HFFc6 (cell line): ENCODE measurements at places on chromosomes 5 and 9. TPM values are rescaled to one million over a fixed set of nuclear protein-coding genes. Genes with fewer than 3 reads are reported as not detected.

MAP3K1 gene
- total RNA-seq = 2.8 to 3.8 TPM (median 3.6 TPM) in 3 replicates

LRRC14B gene
- not detected in 3 replicates for total RNA-seq

ARAP3 gene
- total RNA-seq = 8.9 to 14.3 TPM (median 10.1 TPM) in 3 replicates

BTNL3 gene
- total RNA-seq = not detected in 3 replicates

PCDHA9 gene
- 0.03 TPM in 1 of 3 replicates, not detected in the others for total RNA-seq

REXO4 gene
- total RNA-seq = 21.2 to 24.3 TPM (median 23.9 TPM) in 3 replicates

TLX3 gene
- not detected in 3 replicates for total RNA-seq

HAND1 gene
- total RNA-seq = not detected in 3 replicates

HMCN2 gene
- 0.05 TPM in 1 of 3 replicates, not detected in the others for total RNA-seq

PNPLA7 gene
- total RNA-seq = 0.20 and 1.1 TPM in 2 replicates

GRHPR gene
- total RNA-seq = 109 to 124 TPM (median 124 TPM) in 3 replicates

ISOC1 gene
- total RNA-seq = 6.7 to 9.4 TPM (median 8.0 TPM) in 3 replicates

RLN1 gene
- not detected in 3 replicates for total RNA-seq

ECSCR gene
- total RNA-seq = 0.42 and 0.68 TPM in 2 replicates

SEMA4D gene
- not detected in 3 replicates for total RNA-seq

LOX gene
- 890 and 1,083 TPM in 2 replicates for total RNA-seq

PLAC8L1 gene
- total RNA-seq = 0.39 to 0.61 TPM in 2 of 3 replicates, not detected in the other

SLC45A2 gene
- not detected in 3 replicates for total RNA-seq

SLC4A9 gene
- not detected in 3 replicates for total RNA-seq

CHSY3 gene
- 0.12 TPM in 1 of 3 replicates, not detected in the others for total RNA-seq

SUSD1 gene
- 3.6 to 9.4 TPM (median 3.7 TPM) in 3 replicates for total RNA-seq

IL5 gene
- not detected in 3 replicates for total RNA-seq

SPINK4 gene
- total RNA-seq = not detected in 3 replicates

CREB3 gene
- 99.6 to 136 TPM (median 110 TPM) in 3 replicates for total RNA-seq

TRAF1 gene
- total RNA-seq = 0.45 to 0.84 TPM (median 0.59 TPM) in 3 replicates

CLIC3 gene
- 3.7 to 14.2 TPM (median 10.4 TPM) in 3 replicates for total RNA-seq

KCNN2 gene
- total RNA-seq = 15.1 to 50.1 TPM (median 15.4 TPM) in 3 replicates

SLC6A3 gene
- not detected in 3 replicates for total RNA-seq

ROPN1L gene
- total RNA-seq = 0.52 and 0.68 TPM in 2 replicates

RGS14 gene
- total RNA-seq = 1.1 to 2.2 TPM (median 1.1 TPM) in 3 replicates

BTNL9 gene
- total RNA-seq = not detected in 3 replicates

SLC36A3 gene
- total RNA-seq = not detected in 2 replicates

TAS2R1 gene
- total RNA-seq = 0.19 to 0.41 TPM in 2 of 3 replicates, not detected in the other

CAVIN4 gene
- 0.52 to 1.5 TPM (median 0.84 TPM) in 3 replicates for total RNA-seq

NUTM2G gene
- not detected in 3 replicates for total RNA-seq

SLC34A3 gene
- total RNA-seq = not detected in 3 replicates

SNCAIP gene
- 0.12 to 1.5 TPM (median 0.49 TPM) in 3 replicates for total RNA-seq

ARID3C gene
- total RNA-seq = not detected in 3 replicates

AGXT2 gene
- total RNA-seq = not detected in 3 replicates

TTC1 gene
- total RNA-seq = 67.0 to 70.8 TPM (median 70.2 TPM) in 3 replicates

CNTLN gene
- 5.0 to 8.8 TPM (median 5.1 TPM) in 3 replicates for total RNA-seq

ADAMTS2 gene
- total RNA-seq = 33.3 to 37.4 TPM (median 35.4 TPM) in 3 replicates

CDH9 gene
- total RNA-seq = not detected in 3 replicates

ZBED3 gene
- 1.7 to 2.4 TPM (median 2.1 TPM) in 3 replicates for total RNA-seq

CCDC192 gene
- total RNA-seq = not detected in 3 replicates

SMU1 gene
- total RNA-seq = 18.8 to 21.6 TPM (median 20.5 TPM) in 3 replicates

RPS23 gene
- total RNA-seq = 1,650 to 1,727 TPM (median 1,650 TPM) in 3 replicates

RNF145 gene
- 66.5 to 88.1 TPM (median 70.6 TPM) in 3 replicates for total RNA-seq

DCTN4 gene
- total RNA-seq = 60.6 to 69.7 TPM (median 65.5 TPM) in 3 replicates

DMRT3 gene
- total RNA-seq = not detected in 3 replicates

SPOUT1 gene
- 33.2 to 43.3 TPM (median 41.9 TPM) in 3 replicates for total RNA-seq

SLC34A1 gene
- total RNA-seq = not detected in 3 replicates

SLC2A8 gene
- total RNA-seq = 12.0 and 13.3 TPM in 2 replicates

TIMD4 gene
- not detected in 3 replicates for total RNA-seq

IGIP gene
- total RNA-seq = 3.4 and 6.7 TPM in 2 replicates

C9orf50 gene
- 0.50 TPM in 1 of 3 replicates, not detected in the others for total RNA-seq

PCDHB7 gene
- 0.62 to 0.69 TPM (median 0.66 TPM) in 3 replicates for total RNA-seq

COL23A1 gene
- total RNA-seq = not detected in 3 replicates

TMEM174 gene
- not detected in 3 replicates for total RNA-seq

TSSK1B gene
- not detected in 2 replicates for total RNA-seq
